Glomerular endothelial cell (primary cell): ENCODE measurements at places on chromosomes 4 and X. TPM values are rescaled to one million over a fixed set of nuclear protein-coding genes. Genes with fewer than 3 reads are reported as not detected.
A peak's percentile ranks its signal among the peaks of the same experiment; 100 is the strongest.

- DNase-seq: no peak
These were observed 2.8 kb upstream of the AWAT1 start for GRCh38 chrX:70231666-70232065.

The NPY2R gene
- not detected in 2 replicates for total RNA-seq

The AFM gene
- total RNA-seq: not detected in 2 replicates

DNA sequence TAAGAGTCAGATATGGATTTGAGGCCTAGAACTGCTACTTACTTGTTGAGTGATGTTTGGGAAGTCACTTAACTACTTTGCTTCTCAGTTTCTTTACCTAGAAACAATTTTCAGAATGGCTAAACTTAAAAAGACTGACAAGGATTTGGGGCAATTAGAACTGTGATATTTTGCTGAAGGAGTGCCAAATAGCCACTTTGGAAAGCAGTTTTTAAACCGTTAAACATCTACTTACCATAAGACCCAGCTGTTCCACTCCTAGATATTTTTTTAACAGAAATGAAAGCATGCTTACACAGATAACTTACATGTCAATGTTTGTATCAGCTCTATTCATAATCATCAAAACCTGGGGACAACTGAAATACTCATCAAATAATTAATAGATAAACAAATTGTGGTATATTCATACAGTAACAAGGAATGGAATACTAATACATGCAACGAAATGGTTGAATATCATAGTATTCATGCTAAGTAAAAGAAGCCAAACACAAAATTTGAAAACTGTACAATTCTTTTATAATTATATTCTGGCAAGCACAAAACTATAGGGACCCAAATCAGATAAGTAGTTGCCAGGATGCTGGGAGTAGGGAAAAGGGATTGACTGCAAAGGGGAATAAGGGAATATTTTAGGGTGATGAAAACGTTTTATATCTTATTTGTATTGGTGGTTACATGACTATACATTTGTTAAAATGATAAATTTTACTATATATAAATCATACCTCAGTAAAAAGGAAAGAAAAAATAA lies 24.0 kb downstream of the RPA4 start:
- DNase-seq: no peak

DNA sequence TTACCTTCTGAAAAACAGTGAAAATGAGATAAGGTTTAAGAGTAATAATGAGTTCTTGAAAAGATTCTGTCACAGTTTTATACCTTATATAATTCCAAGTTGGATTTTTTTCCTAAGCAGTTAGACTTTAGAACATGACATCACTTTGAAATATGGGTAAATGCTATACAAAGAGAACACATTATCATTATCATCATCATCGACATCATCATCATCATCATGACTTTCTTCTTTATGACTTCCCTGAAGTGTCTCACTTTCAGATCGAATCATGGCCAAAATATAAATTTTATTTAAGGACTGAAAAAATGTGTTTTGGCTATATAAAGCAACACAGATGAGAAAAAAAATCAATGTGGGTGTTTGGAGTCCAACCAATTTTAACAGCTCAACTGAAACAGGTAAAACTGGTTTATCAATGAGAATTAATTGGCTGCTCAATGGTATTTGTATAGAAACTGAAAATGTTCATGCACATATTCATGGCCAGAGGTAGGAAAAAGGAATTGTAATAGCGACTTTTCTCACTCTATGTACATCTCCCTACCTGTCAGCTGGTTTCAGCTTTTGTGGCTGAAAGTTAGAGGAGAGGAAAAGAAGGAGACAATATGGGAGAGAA lies 243.1 kb upstream of the GPC4 start:
- DNase-seq: no peak

DNA sequence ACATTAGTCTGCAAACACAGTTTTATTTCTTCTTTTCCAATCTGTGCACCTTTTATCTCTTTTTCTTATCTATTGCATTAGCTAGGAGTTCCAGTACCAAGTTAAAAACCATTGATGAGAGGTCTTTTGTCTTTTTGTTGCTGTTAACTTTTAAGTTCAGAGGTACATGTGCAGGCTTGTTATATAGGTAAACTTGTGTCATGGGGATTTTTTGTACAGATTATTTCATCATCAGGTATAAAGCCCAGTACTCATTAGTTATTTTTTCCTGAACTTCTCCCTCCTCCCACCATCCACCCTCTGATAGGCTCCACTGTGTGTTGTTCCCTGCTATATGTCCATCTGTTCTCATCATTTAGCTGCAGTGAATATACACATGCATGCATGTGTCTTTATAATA lies 349.9 kb downstream of the PDHA2 start:
- no peak for DNase-seq

The PPA2 gene
- 67.3 and 99.7 TPM in 2 replicates for total RNA-seq

The SASH3 gene
- total RNA-seq: not detected in 2 replicates

The CCSER1 gene
- 0.35 TPM in 1 of 2 replicates, not detected in the other for total RNA-seq

The MAB21L2 gene
- total RNA-seq: 0.24 and 0.70 TPM in 2 replicates

DNA sequence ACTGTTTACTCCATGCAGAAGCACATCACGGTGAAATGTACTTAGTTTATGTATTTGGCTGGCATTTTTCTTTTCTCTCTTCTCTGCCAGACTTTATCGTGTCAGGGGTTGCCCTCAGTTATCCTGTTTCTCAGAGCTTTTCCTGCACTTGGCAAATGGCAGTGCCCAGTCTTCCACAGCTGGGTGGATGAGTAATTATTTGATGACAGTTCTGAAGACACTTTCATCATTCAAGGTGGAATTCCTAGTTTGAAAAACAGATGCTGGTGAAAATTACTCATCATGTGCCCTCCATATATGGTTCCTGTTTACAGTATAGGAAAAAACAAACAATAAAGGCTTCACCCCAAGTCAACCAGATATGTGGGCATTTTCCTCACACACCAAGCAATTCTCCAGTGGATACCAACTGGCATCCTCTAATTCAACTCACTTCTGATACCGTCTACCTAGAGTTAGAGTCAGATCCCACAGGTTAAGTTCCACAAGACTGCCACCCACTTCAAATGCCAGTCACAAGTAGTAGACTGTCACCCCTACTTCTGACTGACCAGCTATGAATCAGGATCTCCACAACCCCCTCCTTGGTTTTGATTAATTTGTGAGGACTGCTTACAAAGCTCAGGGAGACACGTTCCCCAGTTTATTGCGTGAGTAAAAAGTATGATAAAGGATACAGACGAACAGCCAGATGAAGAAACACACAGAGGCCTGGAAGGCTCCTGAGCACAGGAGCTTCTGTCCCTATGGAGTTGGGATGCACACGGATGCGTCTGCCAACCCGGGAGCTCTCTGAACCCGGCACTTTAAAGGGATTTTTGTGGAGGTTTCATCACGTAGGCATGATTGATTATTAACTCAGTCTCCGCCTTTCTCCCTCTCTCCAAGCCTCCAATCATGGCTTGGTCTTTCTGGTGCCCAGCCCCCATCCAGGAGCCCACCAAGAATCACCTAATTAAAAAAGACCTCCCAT lies 72.9 kb downstream of the CLDN34 start:
- DNase-seq: no peak

DNA sequence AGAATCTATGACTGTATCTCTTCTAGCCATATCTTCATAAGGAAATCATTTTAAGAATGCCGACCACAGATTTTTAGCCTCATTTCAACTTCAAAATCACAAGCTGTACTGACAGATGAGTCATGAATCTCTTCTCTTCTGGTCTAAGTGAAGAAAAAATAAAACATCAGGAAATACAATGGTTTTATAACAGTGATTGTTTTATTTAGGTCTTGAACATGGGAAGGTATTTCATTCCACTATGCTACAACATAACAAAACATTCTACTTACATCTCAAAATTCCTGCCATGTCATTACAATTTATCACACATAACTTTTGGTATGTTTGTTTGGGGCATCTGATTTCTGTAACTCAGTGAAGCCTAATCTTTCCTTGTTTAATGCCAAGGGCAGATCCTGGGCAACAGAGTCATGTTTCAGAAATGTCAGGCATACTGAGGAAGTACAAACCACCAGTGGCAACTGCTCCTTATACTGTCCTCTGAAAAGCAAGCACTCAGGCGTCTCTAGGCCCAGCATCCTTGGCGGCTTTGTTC lies 325.0 kb downstream of the PDHA2 start:
- no peak for DNase-seq

- DNase-seq: no peak
These were observed 10.1 kb downstream of the GDPD2 start for GRCh38 chrX:70432936-70433847.

GRCh38 chrX:112734290-112734689 lies 54.6 kb upstream of the LHFPL1 start:
- DNase-seq: no peak

- no peak for DNase-seq
These were observed 49.3 kb downstream of the APELA start for GRCh38 chr4:164926301-164926700.

- no peak for DNase-seq
These were observed 159.9 kb downstream of the CAMK2D start for GRCh38 chr4:113601636-113602035.

The CSN1S1 gene
- not detected in 2 replicates for total RNA-seq

GRCh38 chr4:177391953-177392352 lies 50.3 kb downstream of the AGA start:
- DNase-seq: no peak

The SYP gene
- 0.18 TPM in 1 of 2 replicates, not detected in the other for total RNA-seq

GRCh38 chrX:37767430-37767829 lies 12.4 kb upstream of the CYBB start:
- no peak for DNase-seq

The LAMP2 gene
- 195 and 215 TPM in 2 replicates for total RNA-seq

GRCh38 chr4:44983083-44983482 lies 256.7 kb upstream of the GNPDA2 start:
- no peak for DNase-seq

DNA sequence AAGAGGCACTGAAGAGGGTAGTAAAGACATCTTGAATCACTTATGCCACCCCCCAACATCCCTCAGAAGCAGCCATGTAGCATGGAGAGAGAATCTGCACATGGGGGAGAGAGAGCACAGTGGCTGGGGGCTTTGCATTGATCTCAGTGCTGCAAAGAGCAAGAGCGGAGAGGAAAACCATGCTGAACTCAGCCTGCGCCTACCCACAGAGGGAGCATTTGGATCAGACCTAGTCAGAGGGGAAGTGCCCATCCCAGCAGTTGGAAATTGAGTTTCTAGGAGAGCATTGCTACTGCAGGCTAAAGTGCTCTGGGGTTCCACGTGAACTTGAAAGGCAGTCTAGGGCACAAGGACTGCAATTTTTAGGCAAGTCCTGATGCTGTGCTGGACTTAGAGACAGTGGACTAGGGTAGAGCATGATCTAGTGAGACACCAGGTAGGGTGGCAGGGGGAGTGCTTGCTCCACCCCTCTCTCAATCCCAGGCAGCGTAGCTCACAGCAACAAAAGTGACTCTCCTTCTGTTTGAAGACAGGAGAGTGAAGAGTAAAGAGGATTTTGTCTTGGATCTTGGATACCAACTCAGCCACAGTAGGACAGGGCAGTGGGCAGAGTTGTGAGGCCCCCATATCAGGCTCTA lies 9.0 kb upstream of the PROM1 start:
- DNase-seq: no peak

- DNase-seq: no peak
These were observed 180.8 kb downstream of the FRMPD4 start for GRCh38 chrX:12319003-12319519.

- DNase-seq: no peak
These were observed 19.3 kb downstream of the ARHGEF6 start for GRCh38 chrX:136761421-136761820.

DNA sequence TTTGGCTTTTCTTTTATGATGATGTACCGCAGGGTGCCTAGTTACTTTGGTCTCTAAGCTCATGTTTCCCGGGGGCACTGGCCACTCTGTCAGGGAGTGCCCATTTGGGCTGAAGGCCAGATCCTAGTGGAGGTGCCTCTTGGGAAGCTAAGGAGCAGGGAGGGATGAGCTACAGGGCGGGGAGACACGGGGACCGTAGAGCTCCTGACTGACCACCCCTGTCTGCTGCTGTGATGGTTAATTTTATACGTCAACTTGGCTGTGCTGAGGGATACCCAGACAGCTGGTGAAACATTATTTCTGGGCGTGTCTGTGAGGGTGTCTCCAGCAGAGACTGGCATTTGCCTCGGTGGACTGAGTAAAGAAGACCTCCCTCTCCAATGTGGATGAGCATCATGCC lies 24.9 kb upstream of the CLDN24 start:
- no peak for DNase-seq

GRCh38 chr4:151117371-151117962 lies 18.0 kb downstream of the RPS3A start:
- DNase-seq: peak; percentile 48

GRCh38 chr4:829761-830600 lies 4.1 kb upstream of the CPLX1 start:
- DNase-seq: no peak

DNA sequence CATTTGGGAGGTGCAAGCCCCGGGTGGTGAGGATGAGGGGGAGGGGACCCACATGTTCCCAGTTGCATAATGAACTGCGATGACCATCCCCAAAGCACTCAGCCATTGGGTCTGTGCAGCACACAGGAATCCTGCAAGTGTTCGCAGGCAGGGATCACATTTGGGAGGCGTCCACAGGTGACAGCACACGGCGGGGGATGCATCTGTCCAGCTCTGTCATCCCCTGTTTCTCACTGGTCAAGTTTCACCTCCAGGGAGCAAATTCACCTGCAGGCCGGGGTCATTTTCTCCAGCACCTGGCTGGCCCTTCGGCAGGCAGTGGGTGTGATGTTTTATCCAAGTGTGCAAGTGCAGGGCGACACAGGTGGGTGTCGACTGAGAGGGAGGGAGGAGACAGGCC lies 33.3 kb upstream of the SORCS2 start:
- no peak for DNase-seq

DNA sequence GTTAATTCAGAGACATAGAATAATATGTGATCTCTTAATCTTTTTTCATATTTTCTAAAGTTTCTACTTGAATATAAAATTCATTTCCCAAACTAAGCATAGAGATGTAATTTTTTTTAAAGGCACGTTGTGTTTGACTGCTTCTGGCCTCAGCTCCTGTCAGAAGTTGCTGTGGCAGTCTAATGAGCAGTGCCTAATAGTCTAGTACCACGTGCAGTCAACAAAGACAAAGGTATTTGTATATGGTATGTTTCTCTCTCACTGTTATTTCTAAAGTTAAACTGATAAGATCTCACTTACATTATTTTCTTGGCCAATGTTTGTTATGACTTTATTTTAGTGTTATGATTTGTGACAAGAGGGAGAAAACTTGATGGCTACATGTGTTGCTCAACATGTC lies 48.6 kb upstream of the MCUB start:
- no peak for DNase-seq

The CT45A10 gene
- total RNA-seq: not detected in 2 replicates

The S100G gene
- total RNA-seq: not detected in 2 replicates

GRCh38 chr4:24164054-24164693 lies 274.3 kb upstream of the PPARGC1A start:
- DNase-seq: no peak

- DNase-seq: no peak
These were observed 901 bp downstream of the JADE1 start for GRCh38 chr4:128810331-128810870.

The CENPVL2 gene
- not detected in 2 replicates for total RNA-seq

DNA sequence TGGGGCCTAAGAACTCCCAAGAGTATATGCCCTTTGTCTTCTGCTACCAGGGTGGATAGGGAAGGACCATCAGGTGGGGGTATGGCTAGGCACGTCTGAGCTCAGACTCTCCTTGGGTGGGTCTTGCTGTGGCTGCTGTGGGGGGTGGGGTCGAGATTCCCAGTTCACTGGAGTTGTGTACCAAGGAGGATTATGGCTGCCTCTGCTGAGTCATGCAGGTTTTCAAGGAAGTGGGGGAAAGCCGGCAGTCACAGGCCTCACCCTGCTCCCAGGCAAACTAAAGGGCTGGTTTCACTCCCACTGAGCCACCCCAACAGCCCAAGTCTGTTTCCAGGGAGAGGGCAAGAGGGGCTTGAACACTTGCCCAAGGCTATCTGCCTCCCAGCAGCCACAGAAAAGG lies 249.7 kb downstream of the NR3C2 start:
- DNase-seq: no peak
